ENCODE measurements at places on chromosomes 11 and 22.

DNA sequence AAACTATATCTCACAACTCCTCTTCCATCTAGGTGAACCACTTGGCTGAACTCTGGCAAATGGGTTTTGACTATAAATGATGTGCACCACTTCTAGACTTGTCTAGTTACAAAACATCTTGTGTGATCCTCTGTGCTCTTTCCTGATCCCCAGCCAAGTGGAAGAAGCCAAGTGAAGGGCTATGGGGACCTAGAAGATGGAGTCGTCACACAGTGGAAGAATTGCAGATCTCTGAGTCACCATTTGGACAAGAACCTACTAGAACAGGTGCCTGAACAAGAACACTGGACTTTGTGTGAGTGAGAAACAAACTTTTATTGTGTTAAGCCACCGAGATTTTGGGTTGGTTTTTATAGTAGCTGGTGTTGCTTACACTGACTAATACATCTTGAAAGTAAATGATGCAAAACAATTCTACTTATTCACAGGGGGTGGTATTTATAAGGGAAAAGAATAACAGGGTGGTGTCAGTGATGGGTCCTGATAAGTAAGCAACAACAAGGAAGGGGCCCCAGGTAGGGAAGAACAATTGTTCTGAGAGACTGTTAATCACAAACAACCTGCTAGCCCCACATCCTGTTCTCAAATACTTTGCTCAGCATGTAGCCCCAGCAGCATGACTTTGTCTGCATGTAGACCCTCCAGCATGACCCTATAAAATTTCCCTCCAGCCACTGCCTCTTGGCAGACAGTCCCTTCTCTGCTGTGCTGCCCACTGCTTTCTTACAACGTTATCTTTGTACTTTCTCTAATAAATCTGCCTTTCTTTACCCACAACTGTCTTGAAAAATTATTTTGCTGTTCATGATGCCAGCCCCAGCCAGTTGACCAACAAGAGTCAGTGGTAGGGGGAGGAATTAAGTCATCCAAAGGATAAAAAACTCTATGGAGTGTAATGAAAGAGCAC, 280.7 kb upstream of the PLET1 start:
- DNase-seq, result no peak

DNA sequence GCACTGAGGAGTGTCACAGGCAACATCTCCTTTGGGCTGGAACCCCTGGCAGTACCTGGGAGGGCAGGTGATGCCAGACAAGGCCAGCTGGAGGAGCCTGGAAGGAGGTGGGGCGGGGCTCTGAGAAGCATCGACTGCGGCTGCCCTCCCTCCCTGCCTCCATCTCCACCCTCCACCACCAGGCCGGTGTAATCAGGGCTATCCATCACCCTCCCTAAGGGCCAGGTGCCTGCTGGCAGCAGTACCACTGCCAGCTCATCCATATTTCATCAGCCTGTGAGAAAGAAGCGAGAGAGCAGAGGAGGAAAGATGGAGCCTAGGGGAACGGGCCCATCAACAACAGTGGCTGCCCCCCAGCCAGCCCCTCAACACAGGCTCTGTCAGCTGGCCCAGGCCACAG, 51.4 kb upstream of the RASD2 start:
- DNase-seq, result no peak

- DNase-seq, result no peak
These were observed 20.2 kb downstream of the LIF start for GRCh38 chr22:30226192-30226832.

GRCh38 chr11:12888525-12889158, 120.5 kb upstream of the RASSF10 start:
- DNase-seq, result no peak

DNA sequence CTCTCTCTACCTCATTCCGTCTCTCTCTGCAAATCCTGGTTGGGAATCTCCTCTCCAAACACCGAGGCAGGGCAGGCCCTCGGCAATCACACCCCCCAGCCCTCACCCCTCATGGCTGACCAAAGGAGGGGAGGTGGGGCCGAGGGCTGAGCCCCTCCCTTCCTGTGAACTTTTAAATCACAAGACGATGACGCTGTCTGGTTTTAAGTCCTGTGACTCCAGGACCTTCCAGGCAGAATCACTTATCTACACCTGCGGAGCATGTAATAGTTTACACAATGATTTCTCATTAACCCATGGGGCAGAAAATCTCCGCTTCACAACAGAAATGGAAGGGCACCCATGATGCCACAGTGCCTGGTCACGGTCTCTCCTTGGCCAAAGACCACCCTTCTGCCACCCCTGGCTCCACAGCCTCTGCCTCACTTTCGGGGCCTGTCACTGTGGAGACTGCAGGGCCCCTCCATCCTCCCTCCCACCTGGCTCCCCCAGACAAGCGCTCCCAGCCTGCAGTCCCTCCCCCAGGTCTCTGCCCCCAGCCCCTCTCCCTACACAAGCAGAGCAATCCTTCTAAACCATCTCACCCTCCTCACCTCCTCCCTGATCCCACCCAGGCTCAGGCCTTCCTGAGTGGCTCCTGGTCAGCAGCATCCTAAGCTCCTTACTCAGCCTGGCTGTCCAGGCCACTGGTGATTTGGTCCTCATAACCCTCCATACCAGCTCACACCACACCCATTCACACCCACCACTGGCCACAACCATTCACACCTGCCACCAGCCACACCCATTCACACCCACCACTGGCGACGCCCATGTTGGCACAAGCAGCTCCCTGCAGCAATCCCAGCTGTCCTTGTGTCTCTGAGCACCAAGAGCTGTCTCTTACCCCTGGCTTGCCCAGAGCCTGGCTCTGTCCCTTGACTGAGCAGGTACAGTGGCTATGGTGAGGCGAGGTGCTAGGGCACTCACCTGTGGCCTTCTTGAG, 30.7 kb upstream of the ARFGAP3 start:
- DNase-seq, result no peak

DNA sequence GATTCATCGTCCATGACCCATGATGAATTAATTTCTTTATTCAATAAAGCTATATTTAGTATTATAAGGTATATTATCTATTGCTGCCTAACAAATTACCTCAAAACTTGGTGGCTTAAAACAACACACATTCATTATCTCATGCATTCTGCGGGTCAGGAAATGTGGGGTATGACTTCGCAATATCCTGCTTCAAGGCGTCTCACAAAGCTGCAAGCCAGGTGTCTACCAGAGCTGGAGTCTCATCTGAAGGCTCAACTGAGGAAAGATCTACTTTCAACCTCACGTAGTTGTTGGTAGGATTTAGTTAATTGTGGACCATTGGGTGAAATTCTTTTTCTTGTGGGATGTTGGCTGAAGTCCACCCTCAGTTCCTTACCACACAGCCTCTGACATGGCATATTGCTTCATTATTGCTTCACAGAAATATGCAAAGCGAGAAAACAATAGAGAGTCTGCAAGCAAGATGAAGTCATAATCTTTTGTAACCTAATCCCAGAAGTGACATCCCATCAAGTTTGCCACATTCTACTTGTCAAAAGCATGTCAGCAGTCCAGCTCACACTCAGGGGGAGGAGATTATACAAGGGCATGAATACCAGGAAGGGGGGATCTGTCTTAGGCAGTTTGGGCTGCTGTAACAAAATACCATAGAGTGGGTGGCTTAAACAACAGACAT, 45.1 kb downstream of the KREMEN1 start:
- no peak for DNase-seq

DNA sequence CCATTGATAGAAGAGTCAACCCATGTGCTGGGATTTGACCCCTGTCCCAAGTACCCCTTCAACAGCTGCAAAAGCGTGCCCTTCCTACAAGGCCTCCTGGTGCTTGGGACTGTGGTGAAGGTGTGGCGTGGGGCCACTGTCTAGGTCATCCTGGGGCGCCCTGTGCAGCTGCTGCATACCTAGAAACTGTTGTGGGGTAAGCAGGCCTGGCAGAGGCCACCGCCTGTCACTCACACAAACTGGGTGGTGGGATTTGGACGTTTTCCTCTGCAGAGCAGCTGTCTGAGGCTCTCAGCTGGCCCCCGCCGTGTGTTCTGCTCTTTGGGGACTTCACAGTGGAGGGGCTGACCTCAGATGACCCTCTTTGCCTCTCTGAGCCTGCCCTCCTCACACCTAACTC, 69.7 kb downstream of the SCN3B start:
- no peak for DNase-seq

DNA sequence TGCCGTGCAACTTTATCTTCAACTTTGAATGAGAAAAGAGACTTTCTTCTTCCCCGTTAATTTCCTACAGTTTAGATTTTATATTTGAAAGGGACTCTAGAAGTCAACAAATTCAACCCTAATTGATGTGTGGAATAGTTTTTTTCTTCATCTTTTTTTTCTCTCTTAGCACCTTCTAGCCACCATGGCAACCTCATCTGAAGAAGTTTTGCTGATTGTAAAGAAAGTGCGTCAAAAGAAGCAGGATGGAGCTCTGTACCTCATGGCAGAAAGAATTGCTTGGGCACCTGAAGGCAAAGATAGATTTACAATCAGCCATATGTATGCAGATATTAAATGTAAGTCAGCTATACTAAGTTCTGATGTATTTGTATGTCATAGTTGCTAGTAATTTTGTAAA, 10.5 kb downstream of the GTF2H1 start:
- no peak for DNase-seq

DNA sequence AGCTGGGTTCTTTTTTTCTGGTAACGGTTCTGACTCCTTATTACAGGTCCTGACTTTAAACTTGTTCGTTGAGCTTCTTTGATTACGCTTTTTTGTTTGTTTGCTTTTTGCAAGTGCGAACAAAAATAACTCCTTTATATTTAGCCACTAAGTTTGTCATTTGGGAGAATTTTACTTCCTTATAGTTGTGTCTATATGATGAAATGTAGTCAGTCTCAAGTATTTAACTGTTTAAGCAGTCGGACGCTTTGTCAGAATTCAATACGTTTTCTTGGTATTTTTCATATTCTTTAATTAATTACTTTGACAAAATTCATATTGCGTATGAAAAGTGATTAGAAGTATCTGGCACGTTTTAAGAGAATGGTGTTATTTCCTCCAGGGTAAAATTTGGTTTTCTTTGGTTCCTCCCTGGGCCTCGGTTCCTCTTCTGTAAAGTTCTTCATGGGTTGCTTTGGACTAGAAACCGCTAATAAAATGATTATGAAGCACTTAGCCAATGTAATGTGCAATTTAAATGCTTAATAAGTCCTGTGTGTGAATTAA, 1.3 kb downstream of the CBL start:
- DNase-seq, result no peak

DNA sequence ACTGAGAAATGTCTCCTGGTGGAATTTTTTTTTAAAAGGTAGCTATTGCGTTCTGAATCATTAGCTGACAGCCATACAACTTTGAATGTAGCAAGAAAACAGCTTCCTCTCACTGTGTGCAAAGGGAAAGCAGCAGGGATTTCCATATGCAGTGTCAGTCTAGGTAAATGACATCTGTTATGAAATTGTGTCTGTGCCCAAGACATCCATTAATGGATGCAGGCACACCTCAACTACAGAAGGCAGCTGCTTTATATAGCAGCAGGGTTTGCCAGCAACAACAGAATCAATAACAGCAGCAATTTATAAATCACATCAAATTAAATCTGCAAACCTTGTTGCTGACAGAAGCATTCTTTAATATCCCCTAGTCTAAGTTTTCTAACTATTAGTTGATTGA, 745.3 kb upstream of the RAG2 start:
- no peak for DNase-seq

- no peak for DNase-seq
These were observed 158.8 kb downstream of the FAT3 start for GRCh38 chr11:92383430-92383829.

GRCh38 chr11:97814325-97814959, 1206.3 kb upstream of the CNTN5 start:
- DNase-seq, result no peak

DNA sequence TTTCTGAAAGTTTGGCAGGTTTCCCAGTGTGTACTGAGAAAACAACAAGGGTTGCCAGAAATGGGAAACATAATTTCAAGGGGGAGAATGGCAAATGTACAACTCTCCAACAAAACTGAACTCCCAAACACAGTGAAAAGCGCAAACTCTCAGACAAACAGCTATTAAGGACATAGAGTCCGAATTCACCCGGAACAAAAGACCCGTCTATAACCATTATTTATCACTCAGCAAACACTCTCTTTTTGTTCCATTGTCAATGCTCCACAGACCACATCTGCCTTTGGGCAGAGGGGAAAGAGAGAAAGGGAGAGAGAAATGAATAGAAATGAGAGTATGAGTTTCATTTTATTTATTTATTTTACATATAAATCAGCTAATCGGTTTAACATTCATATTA, 21.7 kb downstream of the KIRREL3 start:
- DNase-seq, result no peak

DNA sequence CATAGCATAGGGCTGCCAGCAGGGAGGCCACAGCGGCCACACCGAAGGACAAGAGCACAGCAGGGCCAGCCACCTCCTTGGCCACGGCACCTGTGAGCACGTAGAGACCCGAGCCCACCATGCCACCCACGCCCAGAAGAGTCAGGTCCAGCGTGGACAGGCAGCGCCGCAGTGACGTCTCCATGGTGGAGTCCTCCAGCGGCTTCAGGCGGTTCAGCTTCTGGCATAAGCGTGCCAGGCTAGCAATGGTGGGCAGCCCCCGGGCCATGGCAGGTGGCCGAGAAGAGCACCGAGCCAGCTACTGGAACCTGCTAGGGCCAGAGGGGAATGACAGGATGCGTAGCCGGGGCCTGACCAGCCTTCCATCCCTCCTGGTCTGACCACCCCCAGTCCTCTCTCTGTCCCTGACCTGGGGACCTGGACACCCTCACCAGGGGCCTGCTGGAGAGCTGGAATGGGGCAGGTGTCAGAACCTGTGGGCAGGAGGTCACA, 770 bp downstream of the SLC7A4 start:
- DNase-seq, result no peak

DNA sequence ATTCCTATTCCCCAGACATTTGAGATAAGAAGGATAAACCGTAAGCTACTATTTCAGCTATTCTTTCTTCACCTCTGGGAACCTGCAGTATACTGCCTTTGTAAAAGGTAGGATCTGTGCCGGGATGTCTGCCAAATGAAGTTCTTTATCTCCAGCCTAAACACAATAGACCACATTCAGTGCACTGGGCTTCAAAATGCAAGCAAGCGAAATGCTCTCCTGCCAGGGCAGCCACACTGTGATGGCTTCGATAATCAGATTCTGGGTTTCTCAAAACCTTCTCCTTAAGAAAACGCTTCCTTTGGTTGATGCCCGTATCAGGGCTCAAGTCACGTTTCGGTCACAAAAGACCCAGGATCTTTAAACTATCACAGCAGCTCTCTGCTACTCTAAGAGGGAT, 299.5 kb upstream of the B3GAT1 start:
- no peak for DNase-seq

GRCh38 chr11:69297787-69298266, 3.9 kb downstream of the MYEOV start:
- peak; percentile 79 for DNase-seq

GRCh38 chr11:12512826-12513395, 135.5 kb downstream of the PARVA start:
- no peak for DNase-seq

Data from CD4-positive, alpha-beta T cell treated with Interferon gamma for 1 hour (primary cell).